ENCODE measurements at places on chromosomes 2 and 18. TPM values are rescaled to one million over a fixed set of nuclear protein-coding genes. Genes with fewer than 3 reads are reported as not detected.
A peak's percentile ranks its signal among the peaks of the same experiment; 100 is the strongest.

The LDLRAD4 gene
- total RNA-seq: 112 TPM

The HK2 gene
- 11.3 TPM for total RNA-seq

The ALPG gene
- total RNA-seq: not detected

The SPHKAP gene
- total RNA-seq: not detected

The SCN2A gene
- total RNA-seq: not detected

DNA sequence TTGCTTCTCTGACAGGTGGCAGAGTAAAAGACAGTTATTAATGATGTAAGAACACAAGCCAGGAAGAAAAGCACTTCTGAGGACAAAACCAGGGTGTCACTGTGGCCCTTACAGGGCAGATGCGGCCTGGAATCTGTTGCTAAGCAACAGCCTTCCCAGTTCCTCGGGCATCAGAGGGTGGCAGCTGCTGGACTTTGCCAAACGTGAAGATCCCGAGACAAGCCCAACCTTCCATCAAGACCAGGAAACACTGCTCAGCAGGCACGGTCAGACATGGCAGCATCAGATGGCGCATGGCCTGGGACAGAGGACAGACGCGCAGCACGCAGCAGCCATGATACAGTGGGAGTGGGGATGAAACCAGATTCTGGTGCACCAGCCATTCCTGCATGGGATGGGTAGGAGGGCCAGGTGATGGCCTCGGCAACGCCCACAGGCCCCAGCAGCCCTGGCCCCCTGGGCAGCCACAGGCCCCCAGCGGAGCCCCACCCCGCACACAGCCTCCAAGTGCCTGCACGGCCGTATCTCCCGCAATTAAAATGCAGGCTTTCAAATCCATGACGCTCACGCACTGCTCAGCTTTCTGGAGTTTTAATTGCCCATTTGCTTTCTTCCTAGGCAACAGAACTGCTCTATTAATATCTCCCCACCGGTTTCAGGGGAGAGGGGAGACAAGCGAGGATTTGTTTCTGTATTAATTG is 89.0 kb downstream of the EIPR1 start:
- H3K4me3 ChIP-seq: no peak overlapping the region
- no peak for DNase-seq
- no peak overlapping the region for H3K27ac ChIP-seq

GRCh38 chr2:108449410-108450130 is 564 bp downstream of the GCC2 start:
- peaks cover 8% of the 10 kb centered on the region for H3K36me3 ChIP-seq
- no peaks in the 10 kb centered on the region for H3K27me3 ChIP-seq
- peak overlapping the region; percentile 94 for H3K4me3 ChIP-seq
- peaks cover 32% of the 10 kb centered on the region for H3K4me1 ChIP-seq
- DNase-seq: peak; percentile 22

GRCh38 chr2:230758566-230759480 is 46.2 kb downstream of the CAB39 start:
- H3K4me1 ChIP-seq: peaks cover 55% of the 10 kb centered on the region
- H3K36me3 ChIP-seq: peaks cover 7% of the 10 kb centered on the region
- no peak for DNase-seq
- H3K27ac ChIP-seq: peak overlapping the region; percentile 77

GRCh38 chr2:27074738-27075565 is 3.5 kb upstream of the EMILIN1 start:
- peak overlapping the region; percentile 45 for H3K4me3 ChIP-seq
- H3K4me1 ChIP-seq: peaks cover 35% of the 10 kb centered on the region
- DNase-seq: no peak
- H3K27me3 ChIP-seq: no peaks in the 10 kb centered on the region

DNA sequence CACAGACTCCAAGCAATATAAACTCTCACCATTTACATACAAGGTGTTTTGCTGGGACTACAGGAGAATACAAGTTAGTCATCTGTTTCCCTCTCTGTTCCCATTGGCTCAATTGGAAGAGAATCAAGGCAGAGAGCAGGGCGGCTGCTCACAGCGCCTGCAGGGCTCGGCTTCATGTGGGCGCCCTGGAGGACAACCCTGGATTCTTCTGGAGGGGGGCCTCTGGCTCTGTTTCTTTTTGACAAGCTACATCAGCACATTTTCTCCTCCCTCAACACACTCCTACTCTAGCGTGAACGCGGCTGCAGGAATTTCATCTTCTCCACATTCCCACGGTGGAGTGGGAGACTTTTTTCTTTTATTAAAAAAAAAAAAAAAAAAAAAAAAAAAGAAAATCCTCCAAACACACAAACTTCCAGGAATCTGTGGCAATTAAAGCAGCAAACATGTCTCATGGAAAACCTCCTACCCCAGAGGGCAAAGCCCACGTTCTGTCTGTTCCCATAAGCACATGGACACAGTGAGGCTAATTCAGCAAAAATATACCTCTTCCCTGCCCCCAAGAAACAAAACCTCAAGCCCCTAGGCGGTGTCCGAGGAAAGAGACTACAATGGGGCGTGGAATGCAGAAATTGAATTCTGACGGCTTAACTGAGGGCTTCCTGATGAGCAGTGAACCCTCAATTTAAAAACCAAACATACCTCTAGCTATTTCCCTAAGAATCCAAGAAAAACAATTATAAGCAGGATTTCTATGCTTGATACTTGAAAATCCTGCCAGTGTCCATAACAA is 50.6 kb downstream of the PARD6G start:
- H3K27me3 ChIP-seq: peaks cover 66% of the 10 kb centered on the region
- H3K27ac ChIP-seq: no peak overlapping the region
- peaks cover 5% of the 10 kb centered on the region for H3K36me3 ChIP-seq

DNA sequence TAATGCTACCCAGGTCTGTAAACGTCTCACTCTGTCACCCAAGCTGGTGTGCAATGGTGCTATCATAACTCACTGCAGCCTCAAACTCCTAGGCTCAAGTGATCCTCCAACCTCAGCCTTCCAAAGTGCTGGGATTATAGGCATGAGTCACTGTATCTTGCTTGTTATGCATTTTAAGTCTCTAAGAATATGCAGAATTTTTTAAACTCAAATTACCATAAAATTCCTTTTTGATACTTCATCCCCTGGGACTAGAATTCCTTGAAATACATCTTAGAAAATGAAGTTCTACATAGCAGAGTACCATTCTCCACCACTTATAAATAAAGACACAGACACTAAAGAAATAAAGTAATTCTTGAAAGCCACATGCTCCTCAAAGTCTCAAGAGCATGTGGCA is 30.2 kb upstream of the LRATD1 start:
- no peak for DNase-seq
- no peaks in the 10 kb centered on the region for H3K27me3 ChIP-seq
- no peaks in the 10 kb centered on the region for H3K4me1 ChIP-seq
- H3K4me3 ChIP-seq: no peak overlapping the region

DNA sequence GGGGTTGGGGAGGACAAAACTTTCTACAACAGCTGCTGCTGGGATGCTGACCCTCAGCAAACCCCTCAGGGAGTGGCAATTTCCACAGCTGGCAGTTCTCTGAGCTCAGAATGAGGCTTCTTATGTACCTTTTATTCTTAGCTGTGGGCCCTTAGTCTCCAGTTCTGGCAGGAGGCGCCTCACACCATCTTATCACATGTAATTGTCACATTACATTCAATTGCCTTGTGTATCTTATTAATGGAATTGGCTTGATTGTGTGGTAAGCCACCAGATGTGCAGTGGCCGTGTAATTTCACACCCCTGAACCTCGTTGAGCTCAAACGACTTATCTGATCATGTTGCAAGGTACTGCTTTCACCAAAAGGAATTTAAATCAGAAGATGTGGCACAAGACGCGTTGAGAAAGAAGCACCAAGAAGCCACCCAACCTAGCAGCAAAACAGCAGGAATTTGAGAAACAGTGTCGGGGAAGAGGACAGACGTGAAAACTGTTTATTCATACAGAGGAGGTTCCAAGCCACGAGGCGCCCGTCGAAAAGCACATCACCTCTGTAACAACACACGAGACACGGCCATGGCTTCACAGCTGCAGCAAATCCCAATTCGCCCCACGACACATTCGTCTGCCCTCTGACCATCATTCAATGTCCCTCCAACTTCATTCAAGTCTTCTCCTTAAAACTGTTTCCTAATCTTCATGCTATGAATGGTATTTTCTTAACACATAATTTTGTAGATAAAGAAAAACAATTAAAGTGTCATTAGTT is 53.6 kb upstream of the LPIN2 start:
- H3K36me3 ChIP-seq: no peaks in the 10 kb centered on the region
- H3K27ac ChIP-seq: no peak overlapping the region
- no peak overlapping the region for H3K4me3 ChIP-seq
- peaks cover 33% of the 10 kb centered on the region for H3K4me1 ChIP-seq

Measured in T-helper 17 cell (primary cell).